ENCODE measurements at places on chromosomes 3 and 15.

DNA sequence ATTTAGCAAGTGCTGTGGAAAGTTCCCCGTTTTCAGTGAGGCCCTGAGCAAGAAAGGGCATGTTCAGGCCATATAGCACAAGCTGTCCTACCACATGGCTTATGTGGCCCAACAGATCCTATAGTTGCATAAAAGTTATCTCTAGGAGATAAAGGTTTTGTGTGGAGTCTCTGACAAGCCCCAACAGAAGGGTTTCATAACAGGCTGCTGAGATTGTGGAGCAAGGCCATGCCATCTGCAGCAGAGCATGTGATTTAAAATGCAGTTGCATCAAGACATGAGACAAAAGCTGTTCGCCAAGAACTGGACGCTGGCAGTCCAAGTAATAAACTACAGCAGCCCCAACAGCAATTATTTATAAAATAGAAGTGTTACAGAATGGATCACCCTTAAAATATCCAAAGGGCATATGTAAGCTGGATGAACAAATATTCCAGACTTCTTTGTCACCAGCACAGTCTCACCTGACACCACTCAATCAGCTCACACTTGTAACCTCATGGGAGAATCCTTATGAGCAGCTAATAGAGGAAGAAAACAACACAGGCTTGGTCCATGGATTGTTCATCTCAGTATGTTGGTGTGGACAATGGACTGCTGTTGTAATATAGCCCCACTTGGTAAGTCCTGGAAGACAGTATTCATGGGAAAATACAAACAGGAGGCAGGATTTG lies 14.4 kb upstream of the CLDN1 start:
- no peak for DNase-seq

- no peak for DNase-seq
Measured at GRCh38 chr3:61903931-61904657, 342.7 kb downstream of the PTPRG start.

DNA sequence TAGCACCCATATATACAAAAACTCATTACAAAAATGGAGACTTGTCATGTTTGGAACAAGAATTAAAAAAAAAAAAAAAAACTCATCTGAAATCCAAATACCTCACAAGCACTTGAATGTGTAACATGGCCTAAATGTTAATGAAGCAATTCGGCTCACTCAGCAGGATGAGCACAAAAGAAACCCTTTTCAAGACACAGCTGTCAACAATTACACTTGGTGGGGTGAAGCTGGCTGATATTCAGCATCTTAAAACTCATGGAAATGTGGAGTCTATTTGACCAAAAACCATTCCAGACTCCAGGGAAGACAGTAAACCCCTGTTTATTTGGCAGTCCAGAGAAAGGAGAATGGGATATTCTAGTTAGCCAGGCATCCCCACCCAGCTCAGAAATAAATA lies 205.4 kb upstream of the TSC22D2 start:
- DNase-seq = no peak

GRCh38 chr3:143135150-143135549 lies 15.6 kb downstream of the CHST2 start:
- no peak for DNase-seq

DNA sequence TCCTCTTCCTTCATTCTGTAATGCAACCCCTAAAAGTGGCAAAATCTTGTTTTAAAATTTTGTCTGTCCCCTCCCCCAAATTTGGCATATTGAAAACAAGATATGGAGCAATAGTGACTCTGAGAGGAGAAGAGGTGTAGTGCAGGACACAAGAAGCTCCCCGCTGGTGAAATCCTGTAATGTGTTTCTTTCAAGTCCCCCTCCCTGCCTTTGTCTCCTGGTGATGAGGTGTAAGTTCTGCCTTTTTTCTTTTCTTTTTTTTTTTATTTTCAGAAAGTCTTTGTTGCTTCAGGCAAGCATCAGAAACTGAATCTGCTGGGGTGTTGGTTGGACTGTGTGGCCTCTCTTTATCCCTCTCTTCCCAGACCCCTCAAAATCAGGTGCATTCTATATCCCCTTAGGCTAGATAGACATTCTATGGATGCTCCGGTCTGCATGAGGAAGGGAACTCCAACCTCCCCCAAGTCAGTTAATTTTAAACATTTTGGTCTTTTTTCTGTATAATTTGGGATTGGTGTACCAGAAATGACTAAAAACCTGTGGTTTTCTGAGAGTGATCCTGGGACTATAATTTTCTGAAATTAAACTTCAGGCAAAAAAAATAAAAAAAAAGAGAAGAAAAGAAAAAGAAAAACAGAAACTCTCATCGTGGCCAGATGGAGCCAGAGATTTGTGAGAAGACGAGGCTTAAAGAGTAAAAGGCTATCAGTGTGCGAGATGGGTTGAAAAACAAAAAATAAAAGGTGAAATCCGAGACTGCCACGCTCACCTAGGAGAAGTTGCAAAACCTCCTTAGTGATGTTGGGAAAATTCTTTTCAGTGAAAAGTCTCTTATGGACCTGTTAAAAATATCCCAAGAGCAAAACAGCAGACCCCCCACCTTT lies 21.4 kb downstream of the ACKR2 start:
- no peak for DNase-seq

GRCh38 chr15:69454953-69455352 lies 2.3 kb downstream of the RPLP1 start:
- DNase-seq = no peak

DNA sequence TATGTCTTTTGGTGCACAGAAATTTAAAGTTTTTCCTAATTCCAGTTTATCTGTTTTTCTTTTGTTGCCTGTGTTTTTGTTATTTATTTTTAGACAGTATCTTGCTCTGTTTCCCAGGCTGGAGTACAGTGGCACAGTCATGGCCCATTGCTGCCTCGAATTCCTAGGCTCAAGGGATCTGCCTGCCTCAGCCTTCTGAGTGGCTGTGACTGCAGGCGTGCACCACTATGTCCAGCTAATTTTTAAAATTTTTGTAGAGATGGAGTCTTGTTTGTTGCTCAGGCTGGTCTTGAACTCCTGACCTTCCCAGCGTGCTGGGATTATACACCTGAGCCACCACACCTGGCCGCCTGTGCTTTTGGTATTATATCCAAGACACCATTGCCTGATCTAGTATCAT lies 22.8 kb downstream of the KAT2B start:
- no peak for DNase-seq

DNA sequence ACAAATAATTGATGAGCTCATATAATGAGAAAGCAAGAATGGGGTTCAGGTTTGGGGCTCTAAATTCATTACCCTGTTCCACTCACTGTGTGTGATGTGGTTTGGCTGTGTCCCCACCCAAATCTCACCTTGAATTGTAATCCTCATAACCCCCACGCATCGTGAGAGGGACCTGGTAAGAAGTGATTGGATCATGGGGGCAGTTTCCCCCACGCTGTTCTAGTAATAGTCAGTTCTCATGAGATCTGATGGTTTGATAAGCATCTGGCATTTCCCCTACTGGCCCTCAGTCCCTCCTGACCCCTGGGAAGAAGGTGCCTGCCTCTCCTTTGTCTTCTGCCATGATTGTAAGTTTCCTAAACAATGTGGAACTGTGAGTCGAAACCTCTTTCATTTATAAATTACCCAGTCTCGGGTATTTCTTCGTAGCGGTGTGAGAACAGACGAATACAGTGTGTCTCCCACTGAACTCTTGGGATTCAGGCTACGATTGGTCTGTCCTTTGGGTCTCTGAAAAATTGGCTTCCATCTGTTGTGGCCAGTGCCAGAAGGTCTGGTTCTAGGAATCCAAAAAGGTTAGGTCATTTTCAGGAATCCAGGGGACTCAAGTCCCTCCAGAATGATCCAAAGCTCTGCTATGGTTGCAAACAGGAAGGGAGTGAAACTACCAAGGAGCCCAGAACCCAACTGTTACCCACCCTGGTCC lies 87.7 kb downstream of the XXYLT1 start:
- no peak for DNase-seq

GRCh38 chr3:146065573-146066006 lies 95.4 kb downstream of the PLOD2 start:
- DNase-seq = no peak

- no peak for DNase-seq
Measured at GRCh38 chr3:194224471-194225417, 88.8 kb downstream of the HES1 start.

- no peak for DNase-seq
Measured at GRCh38 chr3:36867810-36868209, 77.0 kb downstream of the TRANK1 start.

DNA sequence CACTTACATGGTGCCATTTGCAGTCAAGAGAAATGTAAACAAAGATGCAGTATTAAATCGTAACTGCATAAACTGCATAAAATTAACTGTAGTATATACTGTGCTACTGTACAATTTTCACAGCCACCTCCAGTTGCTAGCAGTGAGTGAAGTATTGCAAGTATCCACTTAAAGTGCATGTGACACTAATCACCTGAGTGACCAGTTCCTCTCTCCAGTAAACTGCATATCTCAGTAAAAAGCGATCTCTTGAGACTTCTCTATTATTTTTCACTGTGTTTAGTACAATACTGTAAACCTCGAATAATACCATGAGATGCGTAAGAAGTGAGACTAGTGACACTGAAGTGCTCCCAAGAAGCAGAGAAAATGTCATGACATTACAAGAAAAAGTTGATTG lies 111.7 kb upstream of the PLXND1 start:
- no peak for DNase-seq

DNA sequence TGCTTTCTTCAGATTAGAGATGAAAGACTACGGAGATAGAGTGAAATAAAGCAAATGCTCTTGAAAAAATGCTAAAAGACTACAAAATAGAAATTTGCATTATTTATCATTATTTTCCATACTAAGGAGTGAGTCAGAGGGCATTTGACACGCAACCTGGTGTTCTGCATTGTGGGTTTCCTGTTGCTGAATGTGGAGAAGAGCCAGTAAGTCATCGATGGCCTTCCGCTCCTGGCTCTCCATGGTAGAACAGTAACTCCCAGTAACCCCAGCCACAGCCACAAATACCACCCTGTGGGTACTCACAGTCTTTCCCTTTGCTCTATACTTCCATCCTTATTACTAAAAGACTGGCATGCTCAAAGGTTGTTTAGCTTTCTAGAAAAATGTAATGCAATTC lies 61.5 kb downstream of the CGGBP1 start:
- no peak for DNase-seq

DNA sequence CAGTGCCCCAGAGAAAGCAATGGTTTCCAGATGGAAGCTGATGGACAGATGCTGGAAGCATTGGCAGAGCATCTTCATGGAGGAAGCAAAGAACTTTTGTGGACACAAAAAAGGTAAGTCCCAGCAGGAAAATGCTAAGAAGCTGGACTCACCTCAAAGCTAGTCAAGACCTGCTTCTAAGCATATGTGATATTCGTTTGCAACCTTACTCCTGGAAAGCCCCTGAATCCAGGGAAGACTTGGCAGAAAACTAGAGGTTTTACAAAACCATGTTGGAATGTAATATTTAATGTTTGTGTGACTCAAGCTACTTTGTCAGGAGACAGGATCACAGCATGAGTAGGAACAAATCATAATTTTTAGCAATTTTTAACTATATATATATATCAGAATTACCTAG lies 288.2 kb downstream of the BCHE start:
- DNase-seq = no peak

GRCh38 chr3:13484851-13485590 lies 4.9 kb downstream of the HDAC11 start:
- DNase-seq = no peak

- no peak for DNase-seq
Measured at GRCh38 chr3:177978946-177979345, 557.3 kb upstream of the KCNMB2 start.

DNA sequence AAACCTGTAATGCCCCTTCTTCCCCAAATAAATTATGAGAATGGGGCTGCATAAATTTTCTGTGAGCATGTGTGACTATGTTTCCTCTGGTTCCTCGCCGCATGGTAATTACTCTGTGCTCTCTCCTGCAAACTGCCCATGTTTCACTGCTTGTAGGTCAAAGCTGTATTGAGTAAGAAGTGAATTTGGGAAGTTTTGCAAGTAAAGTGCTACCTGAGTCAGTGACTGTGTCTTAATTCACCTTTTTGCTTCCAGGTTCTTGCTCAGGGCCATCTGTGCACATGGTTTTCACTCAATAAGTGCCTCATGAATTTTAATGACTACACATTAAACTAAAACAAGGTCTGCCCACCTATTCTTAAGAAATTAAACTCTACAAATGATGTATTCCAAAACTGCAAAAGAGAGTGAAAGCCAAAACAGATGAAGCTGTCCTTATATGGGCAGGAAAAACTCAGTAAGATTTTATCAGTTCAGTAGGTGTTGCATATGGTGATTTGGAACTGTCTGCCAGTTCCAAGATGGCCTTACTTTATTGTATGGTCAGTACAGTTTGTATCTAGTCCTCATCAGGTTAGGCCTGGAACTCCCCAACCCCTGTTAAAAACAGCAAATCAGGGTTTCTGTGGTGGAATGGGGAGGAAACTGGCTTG lies 100.0 kb downstream of the LPP start:
- DNase-seq = no peak

- DNase-seq = no peak
Measured at GRCh38 chr3:52682016-52682415, 3.7 kb downstream of the PBRM1 start.

- no peak for DNase-seq
Measured at GRCh38 chr3:142962520-142963233, 797 bp downstream of the PAQR9 start.

DNA sequence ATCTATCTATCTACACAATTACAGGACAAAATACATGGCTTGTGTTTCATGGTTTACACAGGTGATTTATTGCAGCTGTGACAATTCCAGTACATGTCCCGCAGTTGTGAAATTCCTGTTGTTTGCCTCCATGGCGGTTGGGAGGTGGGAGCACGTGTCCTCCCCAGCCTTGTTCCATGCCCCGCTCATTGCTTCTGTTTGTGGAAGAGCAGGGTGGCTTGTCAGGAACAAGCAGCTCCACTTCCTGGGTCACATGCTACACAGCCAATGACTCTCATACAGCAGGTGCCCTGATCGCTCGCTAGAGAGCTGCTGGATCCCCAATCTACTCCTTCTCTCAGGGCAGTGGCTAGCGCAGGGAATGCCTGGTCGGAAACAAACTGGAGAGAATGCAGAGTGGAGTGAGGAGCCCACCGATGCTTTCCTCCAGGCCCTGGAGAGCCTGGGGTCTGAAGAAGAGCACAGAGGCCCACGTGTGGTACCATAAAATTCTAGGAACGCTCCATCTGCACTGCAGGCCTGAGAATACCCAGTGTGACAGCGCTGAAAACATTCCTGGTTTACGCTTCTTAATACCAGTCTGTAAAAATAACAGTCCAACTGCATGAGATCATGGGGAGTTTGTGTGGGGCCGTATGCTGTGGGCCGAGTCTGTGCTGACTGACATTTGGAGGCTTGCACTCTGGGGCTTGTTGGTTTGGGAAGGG lies 270.6 kb upstream of the RGMA start:
- DNase-seq = no peak

All from stimulated activated CD8-positive, alpha-beta memory T cell treated with anti-CD3 and anti-CD28 coated beads, Interleukin-4, amount 100 ng/mL, for 24 hours (primary cell).